IMR-90 (cell line): ENCODE measurements at places on chromosomes 6 and 20. TPM values are rescaled to one million over a fixed set of nuclear protein-coding genes. Genes with fewer than 3 reads are reported as not detected.

RPS18 gene
- total RNA-seq: 6,097 and 6,577 TPM in 2 replicates

WFDC12 gene
- not detected in 2 replicates for total RNA-seq

ATP5F1E gene
- total RNA-seq: 3.8 and 12.2 TPM in 2 replicates

LY6G6F gene
- total RNA-seq: not detected in 2 replicates

PPP1R16B gene
- total RNA-seq: not detected in 2 replicates

C6orf163 gene
- 0.90 and 1.7 TPM in 2 replicates for total RNA-seq

GRCh38 chr20:10597637-10598036 lies 76.2 kb downstream of the JAG1 start:
- no peak overlapping the region for H3K27ac ChIP-seq
- peaks cover 15% of the 10 kb centered on the region for H3K4me1 ChIP-seq
- no peak for DNase-seq
- H3K4me3 ChIP-seq: no peak overlapping the region

DNA sequence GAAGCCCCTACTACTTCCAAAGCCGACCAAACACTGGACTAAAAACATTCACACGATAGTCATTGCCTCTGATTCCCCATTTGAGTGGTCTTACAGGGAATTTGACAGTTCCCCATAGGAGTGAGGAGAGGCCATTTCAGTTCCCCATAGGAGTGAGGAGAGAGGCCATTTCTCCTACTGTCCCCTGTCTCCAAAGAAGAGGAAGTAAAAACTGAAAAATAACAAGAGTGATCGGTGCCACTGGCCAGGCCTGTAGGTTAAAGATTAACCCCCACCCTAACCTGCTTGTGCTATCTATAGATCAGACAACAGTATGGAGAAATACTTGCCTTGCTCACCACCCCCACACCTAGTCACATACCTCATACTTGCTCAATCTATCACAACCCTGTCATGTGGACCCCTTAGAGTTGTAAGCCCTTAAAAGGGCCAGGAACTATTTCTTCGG lies 204.0 kb upstream of the MOCS1 start:
- no peak overlapping the region for H3K27ac ChIP-seq
- H3K4me1 ChIP-seq: no peaks in the 10 kb centered on the region
- H3K36me3 ChIP-seq: no peaks in the 10 kb centered on the region
- no peaks in the 10 kb centered on the region for H3K27me3 ChIP-seq
- DNase-seq: no peak

- H3K27me3 ChIP-seq: peaks cover 12% of the 10 kb centered on the region
- H3K4me1 ChIP-seq: no peaks in the 10 kb centered on the region
Observed at GRCh38 chr20:64186071-64186598, 21.9 kb downstream of the MYT1 start.

- DNase-seq: no peak
- H3K27me3 ChIP-seq: no peaks in the 10 kb centered on the region
- H3K4me1 ChIP-seq: peaks cover 10% of the 10 kb centered on the region
Observed at GRCh38 chr20:17848249-17849048, 120.1 kb downstream of the SNX5 start.

GRCh38 chr6:128606611-128607010 lies 86.2 kb upstream of the PTPRK start:
- H3K4me1 ChIP-seq: no peaks in the 10 kb centered on the region
- no peak overlapping the region for H3K4me3 ChIP-seq
- no peak overlapping the region for H3K27ac ChIP-seq
- no peak for DNase-seq
- no peaks in the 10 kb centered on the region for H3K27me3 ChIP-seq

DNA sequence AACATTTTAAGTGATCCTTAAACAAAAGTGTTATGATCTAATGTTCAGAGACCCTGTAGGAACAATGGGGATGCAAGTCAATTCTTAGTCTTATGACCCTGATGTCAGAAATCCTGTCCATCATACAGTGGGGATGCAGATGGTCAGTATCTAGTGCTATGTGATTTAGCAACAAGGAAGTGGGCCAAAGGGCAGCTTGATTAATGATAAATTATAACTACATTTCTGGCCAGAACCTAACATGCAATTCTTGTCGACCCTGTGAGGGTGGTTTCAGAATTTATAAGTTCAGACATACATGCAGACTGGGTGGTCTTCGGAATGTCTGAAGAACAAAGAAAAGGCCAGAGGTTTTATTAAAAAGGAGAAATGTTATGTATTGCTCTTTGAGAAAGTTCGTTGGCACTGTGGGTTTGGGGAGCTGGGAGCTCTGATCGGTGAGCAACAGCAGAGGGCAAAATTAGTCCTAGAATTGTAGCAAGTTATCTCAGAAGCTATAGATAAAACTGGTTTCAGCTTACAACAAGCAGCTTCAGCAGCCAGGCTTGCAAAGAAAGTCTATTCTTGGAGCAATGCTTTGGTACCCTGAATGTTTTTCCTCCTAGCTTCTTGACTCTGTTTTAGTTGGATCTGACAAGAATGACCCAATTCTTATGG lies 50.8 kb downstream of the RPF2 start:
- no peaks in the 10 kb centered on the region for H3K36me3 ChIP-seq
- no peak overlapping the region for H3K27ac ChIP-seq
- H3K4me1 ChIP-seq: no peaks in the 10 kb centered on the region; the same call in 1 of the 2 replicates
- peak; percentile 50 for DNase-seq
- H3K4me3 ChIP-seq: no peak overlapping the region

DNA sequence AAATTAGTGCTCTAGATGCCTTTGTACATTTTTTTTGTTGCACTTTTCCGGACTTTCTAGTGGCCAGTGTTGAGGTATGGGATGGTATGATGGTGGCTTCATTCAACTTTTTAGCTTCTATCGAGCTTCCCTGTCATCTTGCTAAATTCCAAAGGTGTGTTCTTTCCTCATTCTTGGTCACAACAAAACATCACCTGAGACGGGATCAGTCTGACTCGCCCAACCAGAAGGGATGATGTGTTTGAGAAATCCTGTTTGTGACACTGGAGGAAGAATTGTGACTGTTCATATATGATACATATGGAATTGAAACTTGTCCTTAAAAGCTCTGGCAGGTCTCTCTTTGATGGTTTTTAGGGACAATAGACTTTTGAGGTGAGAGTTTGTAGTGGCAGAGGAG lies 33.8 kb downstream of the KCNS1 start:
- H3K36me3 ChIP-seq: no peaks in the 10 kb centered on the region
- H3K27me3 ChIP-seq: no peaks in the 10 kb centered on the region
- no peak for DNase-seq
- H3K4me1 ChIP-seq: peaks cover 20% of the 10 kb centered on the region; the same call in 1 of the 2 replicates
- no peak overlapping the region for H3K27ac ChIP-seq
- no peak overlapping the region for H3K4me3 ChIP-seq

DNA sequence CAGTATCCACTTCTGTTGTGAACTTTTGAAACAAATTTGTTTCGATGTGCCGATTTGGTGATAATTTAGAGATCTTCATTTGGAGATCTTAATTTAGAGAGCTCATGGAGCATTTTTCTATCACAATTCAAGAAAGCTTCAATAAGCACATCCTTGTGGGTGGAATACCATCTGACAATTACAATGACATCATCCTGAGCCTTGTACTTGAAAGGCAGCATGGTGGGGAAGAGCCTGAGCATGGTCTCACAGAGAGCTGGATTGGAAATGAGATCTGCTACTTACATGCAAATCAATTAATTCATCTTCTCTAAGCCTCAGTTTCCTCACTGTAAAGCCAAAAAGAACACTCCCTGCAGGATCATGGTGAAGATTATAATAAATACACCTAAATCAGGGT lies 75.9 kb downstream of the FRK start:
- H3K27ac ChIP-seq: no peak overlapping the region
- H3K27me3 ChIP-seq: no peaks in the 10 kb centered on the region
- H3K4me3 ChIP-seq: no peak overlapping the region
- DNase-seq: no peak
- no peaks in the 10 kb centered on the region for H3K4me1 ChIP-seq
- H3K36me3 ChIP-seq: no peaks in the 10 kb centered on the region

- peak; percentile 47 for DNase-seq
- H3K4me1 ChIP-seq: no peaks in the 10 kb centered on the region
- no peak overlapping the region for H3K4me3 ChIP-seq
Observed at GRCh38 chr20:22333885-22334545, 250.4 kb downstream of the FOXA2 start.

DNA sequence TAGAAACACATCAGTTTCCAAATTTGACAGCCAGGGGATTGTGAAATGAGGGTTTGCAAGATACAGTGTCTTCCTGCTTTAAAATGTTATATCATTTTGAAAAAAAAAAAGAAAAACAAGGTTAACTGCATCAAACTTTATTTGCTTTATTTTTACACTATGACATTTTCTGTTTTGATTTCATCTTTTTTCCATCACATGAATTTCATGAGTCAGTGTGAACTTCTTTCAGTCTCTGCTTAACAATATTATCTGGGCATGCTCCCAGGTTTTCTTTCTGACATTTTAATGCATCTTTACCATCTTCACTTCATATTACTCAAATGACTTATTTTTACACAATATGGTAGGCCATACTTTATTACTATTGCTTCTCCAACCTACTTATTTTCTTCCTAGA lies 1.9 kb downstream of the NCOA7 start:
- no peak overlapping the region for H3K4me3 ChIP-seq
- no peak overlapping the region for H3K27ac ChIP-seq
- DNase-seq: peak; percentile 55
- H3K36me3 ChIP-seq: no peaks in the 10 kb centered on the region
- no peaks in the 10 kb centered on the region for H3K27me3 ChIP-seq

- no peaks in the 10 kb centered on the region for H3K36me3 ChIP-seq
- H3K4me1 ChIP-seq: peaks cover 6% of the 10 kb centered on the region
- no peak overlapping the region for H3K27ac ChIP-seq
- peaks cover 7% of the 10 kb centered on the region for H3K27me3 ChIP-seq
- peak; percentile 91 for DNase-seq
Observed at GRCh38 chr6:53615633-53616449, 49.7 kb downstream of the KLHL31 start.
